Activated naive CD8-positive, alpha-beta T cell treated with anti-CD3 and anti-CD28 coated beads for 36 hours (primary cell): ENCODE measurements at places on chromosomes 2 and 18.
A peak's percentile ranks its signal among the peaks of the same experiment; 100 is the strongest.

GRCh38 chr18:32237049-32237448 is 47.2 kb downstream of the MEP1B start:
- DNase-seq, result no peak

DNA sequence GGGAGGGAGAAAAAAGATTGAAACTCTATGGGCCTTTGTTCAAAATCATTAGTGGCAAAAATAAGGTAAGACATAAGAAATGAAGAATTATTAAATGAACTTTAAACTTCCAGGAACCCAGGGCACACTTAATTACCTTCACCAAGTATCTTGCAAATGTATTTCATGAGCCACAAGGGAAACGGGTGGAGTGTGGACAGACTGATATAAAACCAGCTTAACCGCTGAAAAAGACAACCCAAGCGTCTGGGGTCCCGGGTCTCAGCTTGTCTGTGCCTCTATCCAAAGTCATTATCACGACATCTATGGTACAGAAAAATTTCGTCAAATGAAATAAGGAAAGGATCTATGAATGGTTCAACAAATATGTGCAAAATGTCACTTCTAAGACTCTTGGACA is 13.9 kb upstream of the MBOAT2 start:
- DNase-seq, result no peak

DNA sequence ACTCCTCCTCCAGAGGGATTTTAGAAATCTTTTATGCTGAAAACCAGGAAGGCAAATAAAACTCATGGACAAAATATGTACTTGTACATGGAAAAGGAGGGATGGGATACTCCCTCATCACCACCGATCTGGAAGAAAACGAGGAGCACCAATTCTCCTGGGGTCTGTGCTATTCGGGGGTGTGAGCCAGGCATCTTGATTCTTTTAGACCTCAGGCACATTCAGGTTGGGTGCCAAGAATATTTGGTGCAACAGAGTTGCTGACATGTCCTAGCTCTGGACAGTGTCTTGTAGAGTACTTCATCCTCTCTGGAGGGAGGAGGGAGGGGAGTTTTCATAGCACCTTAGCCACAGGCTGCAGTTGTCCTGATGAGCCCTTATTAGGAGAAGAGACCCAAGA is 163.0 kb downstream of the PRKCE start:
- DNase-seq, result no peak

GRCh38 chr2:16211341-16211740 is 271.0 kb downstream of the MYCN start:
- DNase-seq, result no peak

GRCh38 chr2:69608109-69608508 is 35.4 kb downstream of the AAK1 start:
- DNase-seq, result no peak

DNA sequence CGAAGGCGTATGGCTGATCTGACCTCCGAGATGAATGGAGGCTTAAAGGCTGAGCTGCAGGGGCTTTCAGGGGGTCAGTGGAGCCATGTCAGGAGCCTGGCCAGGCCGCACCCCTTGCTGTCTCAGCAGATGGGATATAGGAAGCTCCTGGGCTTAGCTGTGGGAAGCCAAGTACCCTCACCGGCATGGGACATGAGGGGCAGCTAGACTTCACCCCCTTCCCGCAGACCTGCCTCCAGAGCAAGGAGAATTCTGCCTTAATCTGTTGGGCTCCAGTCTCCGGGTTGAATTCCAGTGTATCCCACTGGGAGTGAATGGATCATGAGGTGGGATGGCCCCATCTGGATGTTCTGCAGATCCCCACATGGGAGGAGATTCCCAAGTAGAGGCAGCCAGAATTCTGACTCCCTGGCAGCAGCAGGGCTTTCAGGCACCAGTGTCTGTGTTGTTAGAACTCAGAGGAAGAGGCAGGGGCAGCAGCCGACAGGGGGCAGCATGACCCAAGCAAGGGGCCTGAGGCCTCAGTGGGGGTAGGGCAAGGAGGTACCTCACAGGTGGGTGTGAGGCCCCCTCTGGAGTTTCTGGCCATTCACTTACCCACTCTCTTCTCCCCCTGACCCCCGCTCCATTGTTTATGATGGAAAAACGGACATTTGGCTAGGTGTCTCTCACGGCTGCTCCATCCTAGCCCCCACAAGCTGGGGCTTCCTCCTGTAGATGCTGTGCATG is 19.1 kb downstream of the CAPG start:
- DNase-seq, result peak; percentile 68

DNA sequence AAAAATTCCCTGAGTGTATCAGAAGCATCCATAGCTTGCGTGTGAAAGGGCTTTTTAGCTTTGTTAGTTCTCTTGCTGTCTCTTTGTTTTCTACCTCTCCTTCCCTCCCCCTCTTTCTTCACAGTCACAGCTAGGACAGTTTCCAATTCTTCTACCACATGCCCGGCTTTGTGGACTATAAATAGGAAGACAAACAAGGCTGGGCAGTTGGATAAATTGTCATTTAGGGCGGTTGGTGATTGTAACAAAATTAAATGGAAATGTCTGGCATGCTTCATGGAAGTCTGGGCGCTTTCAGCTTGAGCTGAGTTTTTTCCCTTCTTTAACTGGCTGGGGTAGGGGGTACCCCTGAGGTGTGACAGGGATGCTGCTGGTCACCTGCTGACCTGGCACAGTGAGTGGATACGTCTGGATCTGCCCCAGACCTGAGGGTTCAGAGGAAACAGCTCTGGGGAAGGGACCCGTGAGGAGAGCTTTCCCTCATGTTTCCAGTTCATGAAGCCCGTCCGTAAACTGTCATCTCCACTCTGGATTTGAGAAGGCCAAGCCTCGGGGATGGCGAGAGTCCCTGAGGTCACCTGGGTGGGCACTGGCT is 29.0 kb upstream of the GIGYF2 start:
- DNase-seq, result no peak

- no peak for DNase-seq
These were observed 71.8 kb upstream of the SP5 start for GRCh38 chr2:170643346-170643745.

DNA sequence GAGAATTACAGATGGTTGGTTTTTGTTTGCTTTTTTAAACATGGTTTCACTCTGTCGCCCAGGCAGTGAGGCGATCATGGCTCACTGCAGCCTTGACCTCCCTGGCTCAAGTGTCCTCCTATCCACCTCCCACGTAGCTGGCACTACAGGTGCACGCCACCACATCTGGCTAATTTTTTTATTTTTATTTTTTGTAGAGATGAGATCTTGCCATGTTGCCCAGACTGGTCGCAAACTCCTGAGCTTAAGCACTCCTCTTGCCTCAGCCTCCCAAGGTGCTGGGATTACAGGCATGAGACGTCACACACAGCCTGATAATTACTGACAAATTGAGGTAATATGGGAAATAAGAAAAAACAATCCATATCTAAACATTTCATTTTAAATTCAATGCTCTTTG is 110.5 kb upstream of the ZSWIM2 start:
- DNase-seq, result no peak

- peak; percentile 46 for DNase-seq
These were observed 81.3 kb downstream of the STRADB start for GRCh38 chr2:201532686-201533304.

- no peak for DNase-seq
These were observed 75.6 kb upstream of the REG3A start for GRCh38 chr2:79235135-79235534.

- no peak for DNase-seq
These were observed 156.2 kb upstream of the KCNH7 start for GRCh38 chr2:162994718-162995117.

DNA sequence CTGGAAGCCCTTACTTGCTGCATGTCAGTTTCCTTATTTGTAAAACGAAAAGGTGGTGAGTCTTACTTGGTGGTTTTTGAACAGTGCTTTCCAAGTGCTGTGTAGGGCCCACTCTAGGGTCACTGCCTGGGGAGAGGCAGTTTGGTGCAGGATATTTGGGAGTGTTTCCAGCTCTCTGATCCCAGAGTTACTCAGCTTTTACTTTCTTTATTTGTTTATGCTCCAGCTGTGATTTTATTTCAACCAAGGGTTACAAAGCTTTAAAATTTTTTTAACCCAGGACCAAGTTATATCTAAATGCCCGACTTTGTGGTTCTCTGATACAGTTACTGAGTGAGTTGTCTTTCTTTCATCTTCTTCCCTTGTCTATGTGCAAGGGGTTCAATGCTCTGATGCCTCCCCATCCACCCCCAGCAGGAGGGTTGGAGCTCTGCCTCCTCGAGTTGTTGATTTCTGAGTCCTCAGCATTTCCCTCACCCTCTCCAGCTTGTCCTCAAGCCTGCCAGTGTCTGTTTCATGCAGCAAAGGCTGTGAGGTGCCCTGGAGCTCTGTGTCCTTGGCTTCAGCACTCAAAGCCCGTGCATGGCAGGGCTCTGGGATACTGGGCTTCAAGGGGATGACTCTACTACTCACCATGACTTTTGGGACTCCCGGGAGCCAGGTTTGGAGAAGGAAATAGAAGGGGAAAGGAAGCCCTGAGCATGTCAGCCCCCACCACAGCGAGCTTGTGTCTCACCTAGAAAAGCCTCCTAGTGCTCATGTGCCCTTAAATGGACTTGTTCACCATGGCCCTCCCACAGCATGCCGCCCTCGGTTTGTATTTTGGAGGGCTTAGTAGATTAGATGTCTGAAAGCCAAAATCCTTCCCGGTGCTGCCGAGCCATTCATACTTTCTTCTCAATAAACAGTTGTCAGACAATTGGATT is 236.8 kb downstream of the SETBP1 start:
- no peak for DNase-seq

DNA sequence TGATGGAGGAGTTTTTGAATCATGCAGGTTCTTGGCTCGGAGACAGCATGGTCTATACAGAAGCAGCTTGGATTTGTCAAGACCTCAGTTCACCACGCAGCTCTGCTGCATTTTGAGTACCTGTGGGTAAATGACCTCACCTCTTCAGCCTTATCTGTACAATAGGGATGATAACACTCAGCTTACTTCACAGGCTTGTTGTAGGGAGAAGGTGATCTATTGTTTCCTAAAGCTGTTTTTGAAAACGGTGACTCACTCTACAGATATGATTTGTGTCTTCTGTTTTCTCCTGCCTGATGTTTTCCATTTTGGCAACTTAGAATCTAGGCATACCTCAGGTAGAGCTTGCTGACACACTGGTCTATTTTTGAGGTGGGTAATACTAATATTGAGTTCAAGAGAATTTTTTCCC is 80.3 kb downstream of the FMNL2 start:
- no peak for DNase-seq

GRCh38 chr2:142834021-142834420 is 43.4 kb upstream of the KYNU start:
- DNase-seq, result no peak

- DNase-seq, result no peak
These were observed 39.2 kb downstream of the SCN1A start for GRCh38 chr2:166088634-166089033.

- DNase-seq, result no peak
These were observed 246.2 kb downstream of the XIRP2 start for GRCh38 chr2:167134381-167135072.

DNA sequence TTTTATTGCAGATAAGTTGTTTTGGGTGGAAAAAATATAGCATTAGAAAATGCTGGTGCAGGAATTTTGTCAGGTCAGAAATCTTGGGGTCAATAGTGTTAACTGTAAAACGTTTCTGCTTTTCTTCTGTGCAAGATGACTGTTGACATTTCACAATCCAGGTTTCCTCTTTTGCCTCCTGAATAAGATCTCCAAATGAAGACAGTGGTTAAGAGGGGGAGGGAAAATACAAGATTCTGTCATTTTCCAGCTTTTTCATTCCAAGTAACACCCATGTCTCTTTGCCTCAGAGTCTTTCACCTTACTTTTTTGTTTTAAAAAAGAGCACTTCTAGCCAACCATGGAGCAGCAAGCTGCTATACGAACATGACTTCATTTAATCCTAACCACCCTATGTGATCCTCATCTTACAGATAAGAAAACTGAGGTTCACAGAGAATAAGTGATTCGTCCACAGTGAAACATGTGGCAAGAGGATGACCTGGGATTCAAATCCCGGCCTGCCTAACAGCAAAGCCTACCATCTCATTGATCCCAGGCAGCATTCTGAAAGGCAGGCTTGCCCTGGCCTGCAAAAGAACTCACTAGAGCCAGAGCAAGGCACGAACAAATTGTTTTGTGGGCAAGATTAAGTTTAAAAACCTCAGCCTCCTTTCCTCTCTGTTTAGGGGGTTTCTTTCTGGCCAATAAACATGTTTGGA is 3.0 kb downstream of the PLEK start:
- DNase-seq, result no peak

GRCh38 chr2:184425083-184425482 is 173.2 kb upstream of the ZNF804A start:
- DNase-seq, result no peak

DNA sequence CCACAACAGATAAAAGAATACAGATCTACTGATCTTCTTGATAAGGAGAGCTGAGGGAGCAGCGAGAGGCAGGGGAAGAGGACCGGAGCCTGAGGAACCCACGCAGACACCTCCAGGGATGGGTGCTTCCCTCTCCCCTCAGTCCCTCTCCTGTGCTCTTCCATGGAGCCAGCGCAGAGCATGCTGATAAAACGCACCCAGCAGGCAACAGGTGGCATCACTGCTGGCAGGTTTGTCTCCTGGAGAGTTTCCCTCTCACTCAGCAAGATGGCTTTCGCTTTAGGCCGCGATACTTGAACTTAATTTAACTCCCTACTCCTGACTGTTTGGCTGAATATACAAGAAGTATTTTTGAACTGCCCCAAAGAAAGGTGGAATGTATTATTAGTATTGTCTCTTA is 163.0 kb upstream of the REV1 start:
- DNase-seq, result no peak

DNA sequence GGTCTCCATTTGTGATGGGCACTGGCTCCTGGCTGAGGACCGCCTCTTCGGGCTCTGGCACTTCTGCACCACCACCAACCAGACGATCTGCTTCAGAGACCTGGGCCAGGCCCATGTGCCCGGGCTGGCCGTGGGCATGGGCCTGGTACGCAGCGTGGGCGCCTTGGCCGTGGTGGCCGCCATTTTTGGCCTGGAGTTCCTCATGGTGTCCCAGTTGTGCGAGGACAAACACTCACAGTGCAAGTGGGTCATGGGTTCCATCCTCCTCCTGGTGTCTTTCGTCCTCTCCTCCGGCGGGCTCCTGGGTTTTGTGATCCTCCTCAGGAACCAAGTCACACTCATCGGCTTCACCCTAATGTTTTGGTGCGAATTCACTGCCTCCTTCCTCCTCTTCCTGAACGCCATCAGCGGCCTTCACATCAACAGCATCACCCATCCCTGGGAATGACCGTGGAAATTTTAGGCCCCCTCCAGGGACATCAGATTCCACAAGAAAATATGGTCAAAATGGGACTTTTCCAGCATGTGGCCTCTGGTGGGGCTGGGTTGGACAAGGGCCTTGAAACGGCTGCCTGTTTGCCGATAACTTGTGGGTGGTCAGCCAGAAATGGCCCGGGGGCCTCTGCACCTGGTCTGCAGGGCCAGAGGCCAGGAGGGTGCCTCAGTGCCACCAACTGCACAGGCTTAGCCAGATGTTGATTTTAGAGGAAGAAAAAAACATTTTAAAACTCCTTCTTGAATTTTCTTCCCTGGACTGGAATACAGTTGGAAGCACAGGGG is 5.5 kb downstream of the TMEM37 start:
- DNase-seq, result no peak

GRCh38 chr2:167157523-167157922 is 269.2 kb downstream of the XIRP2 start:
- no peak for DNase-seq

- DNase-seq, result no peak
These were observed 204.3 kb downstream of the AGPS start for GRCh38 chr2:177596866-177597265.

- no peak for DNase-seq
These were observed 114.4 kb downstream of the ZNF385B start for GRCh38 chr2:179746981-179747380.

GRCh38 chr2:75146606-75147332 is 52.6 kb downstream of the TACR1 start:
- no peak for DNase-seq

GRCh38 chr2:191701696-191702095 is 23.8 kb downstream of the NABP1 start:
- no peak for DNase-seq
